ENCODE measurements at places on chromosomes 7 and 10.

DNA sequence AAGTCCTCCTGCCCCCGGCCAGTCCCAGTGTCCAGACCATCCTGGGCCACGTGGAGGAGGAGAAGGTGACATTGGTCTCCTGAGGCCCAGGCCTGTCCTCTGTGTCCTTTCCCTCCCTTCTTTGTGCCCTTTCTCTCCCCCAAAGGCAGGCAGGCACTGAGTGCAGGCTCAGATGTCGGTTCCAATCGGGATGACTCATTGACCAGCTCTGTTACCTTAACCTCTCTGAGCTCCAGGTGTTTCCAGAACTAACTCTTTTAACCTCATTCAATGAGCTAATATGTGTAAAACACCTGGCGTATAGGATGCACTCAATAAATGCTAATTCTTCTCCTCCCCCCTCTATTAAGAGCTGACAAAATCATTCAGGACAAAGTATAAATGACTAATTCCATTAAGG lies 25.7 kb downstream of the MACROH2A2 start:
- DNase-seq, result no peak

DNA sequence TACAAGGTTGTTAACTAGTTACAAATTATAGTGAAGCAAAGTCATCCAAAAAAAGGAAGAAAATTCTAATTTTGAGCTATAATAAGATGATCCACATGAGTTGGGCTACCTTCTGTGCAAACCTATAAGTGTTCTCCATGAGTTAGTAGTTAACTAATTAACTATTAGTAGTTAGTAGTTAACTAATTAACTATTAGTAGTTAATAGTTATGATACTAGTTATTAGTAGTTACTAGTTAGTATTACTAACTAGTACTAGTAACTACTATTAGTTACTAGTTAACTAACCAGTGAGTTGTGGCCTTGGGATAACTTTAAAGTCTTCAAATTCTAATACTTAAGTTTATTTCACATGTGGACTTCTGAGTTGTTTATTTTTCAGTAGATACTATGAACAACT lies 453.4 kb upstream of the GRM3 start:
- no peak for DNase-seq

DNA sequence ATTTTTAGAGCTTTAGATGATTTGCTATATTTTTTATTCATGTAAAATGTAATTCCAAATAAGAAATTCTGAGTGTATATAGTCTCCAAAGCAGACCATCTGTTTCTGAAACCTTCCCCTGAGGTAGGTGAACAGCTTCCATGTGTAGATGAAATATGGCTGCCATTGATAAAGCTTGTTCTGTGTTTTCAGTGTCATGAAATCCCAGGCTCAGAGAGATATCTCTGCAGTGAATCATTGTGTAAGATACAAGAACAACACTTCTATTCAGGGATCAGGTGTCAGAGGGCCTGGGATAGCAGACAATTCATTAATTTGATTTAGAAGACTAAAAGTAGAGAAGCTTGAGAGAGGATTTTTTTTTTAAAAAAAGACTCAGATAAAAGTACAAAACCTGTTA lies 29.1 kb downstream of the ACTA2 start:
- DNase-seq, result no peak

DNA sequence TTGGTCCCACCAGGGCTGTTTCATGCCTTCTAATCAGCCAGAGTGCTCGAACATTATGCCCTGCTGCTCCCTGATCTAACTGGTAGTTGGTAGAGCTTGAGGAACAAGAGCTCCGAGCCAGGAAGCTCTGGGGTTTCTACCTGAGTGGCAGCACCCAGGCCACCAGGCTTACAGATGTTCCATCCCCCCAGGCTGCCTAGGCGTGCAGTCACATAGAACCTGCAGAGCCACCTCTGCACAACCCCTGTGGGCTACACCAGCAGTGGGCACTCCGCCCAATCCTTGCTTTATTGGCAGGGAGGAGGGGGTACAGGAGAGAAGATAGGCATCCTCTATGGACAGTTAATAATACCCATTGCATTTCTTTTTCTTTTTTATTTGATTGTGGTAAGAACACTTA lies 21.8 kb downstream of the MAP3K8 start:
- no peak for DNase-seq

DNA sequence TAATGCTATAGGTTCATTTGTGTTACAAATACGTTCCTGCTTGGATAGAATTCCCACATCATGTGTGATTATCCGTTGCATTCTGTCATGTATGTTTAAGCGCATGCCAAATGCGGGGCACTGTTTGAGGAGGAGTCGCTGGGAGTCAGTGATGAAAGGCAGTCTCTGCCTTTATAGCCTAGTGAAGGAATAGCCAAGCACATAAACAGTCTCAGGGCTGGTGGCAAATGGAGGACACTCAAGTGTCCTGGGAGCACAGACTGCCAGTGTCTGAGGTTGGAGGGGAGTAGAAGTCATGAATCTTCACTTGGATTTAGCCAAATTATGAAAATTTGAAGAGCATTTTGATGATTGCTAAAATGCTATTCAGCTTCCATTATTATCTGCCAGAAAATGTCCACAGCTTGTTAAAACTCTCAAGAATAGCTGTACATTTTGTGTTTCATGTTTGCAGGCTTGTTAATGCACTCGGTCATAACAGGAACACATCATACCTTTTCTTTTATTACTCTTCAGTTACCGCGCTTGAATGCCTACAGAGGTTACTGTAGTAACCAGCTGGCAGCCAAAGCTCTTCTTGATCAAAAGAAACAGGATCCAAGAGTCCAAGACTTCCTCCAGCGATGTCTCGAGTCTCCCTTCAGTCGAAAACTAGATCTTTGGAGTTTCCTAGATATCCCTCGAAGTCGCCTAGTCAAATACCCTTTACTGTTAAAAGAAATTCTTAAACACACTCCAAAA lies 41.6 kb downstream of the NET1 start:
- DNase-seq, result no peak

DNA sequence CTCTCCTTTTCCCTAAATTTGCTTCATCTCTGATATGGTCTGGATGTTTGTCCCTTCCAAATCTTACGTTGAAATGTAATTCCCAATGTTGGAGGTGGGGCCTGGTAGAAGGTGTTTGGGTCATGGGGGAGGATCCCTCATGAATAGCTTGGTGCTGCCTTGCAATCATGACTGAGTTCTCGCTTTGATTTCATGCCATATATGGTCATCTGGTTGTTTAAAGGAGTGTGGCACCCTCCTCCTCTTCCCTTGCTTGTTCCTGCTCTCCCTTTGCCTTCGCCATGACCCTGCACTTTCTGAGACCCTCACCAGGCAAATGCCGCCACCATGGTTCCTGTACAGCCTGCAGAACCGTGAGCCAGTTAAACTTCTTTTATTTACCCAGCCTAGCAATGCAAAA lies 14.5 kb downstream of the NOBOX start:
- DNase-seq, result no peak

All from stimulated activated CD4-positive, alpha-beta T cell treated with anti-CD3 and anti-CD28 coated beads, Interleukin-1b, Interleukin-23, amount 100 ng/mL, for 4 hours (primary cell).